ENCODE measurements at places on chromosomes 7 and 10. TPM values are rescaled to one million over a fixed set of nuclear protein-coding genes. Genes with fewer than 3 reads are reported as not detected.

GRCh38 chr7:130393841-130394411 lies 13.6 kb downstream of the CPA1 start:
- H3K36me3 ChIP-seq: peaks cover 21% of the 10 kb centered on the region
- H3K27ac ChIP-seq: peak overlapping the region; percentile 95
- H3K4me1 ChIP-seq: peaks cover 22% of the 10 kb centered on the region
- H3K4me3 ChIP-seq: peak overlapping the region; percentile 78

- no peak for DNase-seq
- H3K36me3 ChIP-seq: no peaks in the 10 kb centered on the region
- H3K4me3 ChIP-seq: peak overlapping the region; percentile 66
- no peak overlapping the region for H3K27ac ChIP-seq
Measured at GRCh38 chr10:117541909-117542705, 439 bp upstream of the EMX2 start.

DNA sequence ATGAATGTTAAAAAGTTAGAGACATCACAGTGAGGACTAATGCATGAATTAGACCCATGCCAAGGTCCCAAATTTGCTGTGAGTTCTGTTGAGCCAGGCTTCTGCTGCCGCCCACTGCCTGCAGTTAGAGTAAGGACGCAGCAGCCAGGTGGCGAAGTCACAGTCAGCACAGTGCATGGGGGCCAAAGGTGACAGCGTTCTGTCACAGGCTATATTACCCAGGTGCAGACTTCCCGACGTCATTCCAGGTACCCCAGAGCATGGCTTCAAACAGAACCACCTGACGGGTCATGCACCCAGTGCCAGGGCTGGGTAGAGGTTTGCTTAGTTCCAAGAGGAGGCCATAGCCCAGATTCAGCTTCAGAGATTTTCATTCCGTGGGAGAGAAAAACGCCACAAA lies 33.9 kb upstream of the HMX3 start:
- DNase-seq: no peak
- no peak overlapping the region for H3K27ac ChIP-seq
- H3K27me3 ChIP-seq: peaks cover 24% of the 10 kb centered on the region
- no peaks in the 10 kb centered on the region for H3K36me3 ChIP-seq

DNA sequence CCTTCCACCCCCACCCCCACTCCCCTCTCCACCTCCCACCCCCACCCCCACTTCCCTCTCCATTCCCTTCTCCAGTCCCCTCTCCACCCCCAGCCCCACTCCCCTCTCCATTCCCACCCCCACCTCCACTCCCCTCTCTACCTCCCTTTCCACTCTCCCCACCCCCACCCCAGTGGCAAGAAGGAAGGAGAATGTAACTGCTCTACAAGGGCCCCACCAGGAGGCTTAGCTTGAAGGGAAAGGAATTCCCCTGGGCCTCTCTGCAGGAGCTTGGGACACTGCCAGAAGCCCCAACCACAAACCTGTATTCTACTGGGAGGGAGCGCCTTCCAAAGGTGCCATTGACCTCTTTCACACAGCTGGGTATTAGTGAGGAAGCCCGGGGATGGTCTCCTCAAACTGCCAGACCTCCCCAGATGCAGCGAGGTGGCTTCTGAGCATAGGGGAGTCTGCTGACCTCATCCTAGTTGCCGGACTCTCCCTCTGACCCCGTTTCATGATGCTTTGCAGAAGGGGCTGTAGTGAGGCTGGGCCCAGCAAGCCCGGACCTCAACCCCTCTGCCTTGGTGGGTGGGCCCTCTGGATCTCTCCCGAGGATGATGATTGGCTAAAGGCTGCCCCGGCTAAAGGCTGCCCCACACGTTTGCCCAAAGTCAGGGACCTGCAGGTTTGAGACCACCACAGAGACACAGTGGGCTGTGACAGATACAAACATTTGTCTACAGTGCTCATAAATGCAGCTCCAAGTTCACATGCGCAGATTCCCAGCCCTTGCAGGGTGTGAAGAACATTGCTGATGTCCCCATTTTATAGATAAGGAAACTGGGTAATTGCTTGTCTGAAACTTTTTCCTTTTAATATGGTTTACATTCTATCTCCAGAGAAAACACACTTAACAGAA lies 2.9 kb downstream of the DEPP1 start:
- no peaks in the 10 kb centered on the region for H3K27me3 ChIP-seq
- no peak overlapping the region for H3K27ac ChIP-seq
- no peak overlapping the region for H3K4me3 ChIP-seq
- H3K4me1 ChIP-seq: no peaks in the 10 kb centered on the region

- H3K4me1 ChIP-seq: peaks cover 13% of the 10 kb centered on the region
- no peaks in the 10 kb centered on the region for H3K36me3 ChIP-seq
- DNase-seq: no peak
- no peak overlapping the region for H3K4me3 ChIP-seq
- H3K27ac ChIP-seq: no peak overlapping the region
Measured at GRCh38 chr7:131117439-131117838, 210.2 kb upstream of the MKLN1 start.

- no peaks in the 10 kb centered on the region for H3K4me1 ChIP-seq
- no peak for DNase-seq
- peaks cover 12% of the 10 kb centered on the region for H3K27me3 ChIP-seq
- H3K27ac ChIP-seq: no peak overlapping the region
- peaks cover 1% of the 10 kb centered on the region for H3K36me3 ChIP-seq
Measured at GRCh38 chr10:89351412-89351779, 23.6 kb downstream of the IFIT3 start.

GRCh38 chr10:86700851-86701617 lies 32.7 kb downstream of the LDB3 start:
- no peak overlapping the region for H3K27ac ChIP-seq
- H3K27me3 ChIP-seq: no peaks in the 10 kb centered on the region
- H3K4me1 ChIP-seq: no peaks in the 10 kb centered on the region
- H3K4me3 ChIP-seq: no peak overlapping the region
- no peak for DNase-seq

GRCh38 chr10:108388706-108389105 lies 1224.2 kb upstream of the SORCS1 start:
- no peak overlapping the region for H3K4me3 ChIP-seq
- no peaks in the 10 kb centered on the region for H3K4me1 ChIP-seq
- no peaks in the 10 kb centered on the region for H3K36me3 ChIP-seq
- no peak for DNase-seq

DNA sequence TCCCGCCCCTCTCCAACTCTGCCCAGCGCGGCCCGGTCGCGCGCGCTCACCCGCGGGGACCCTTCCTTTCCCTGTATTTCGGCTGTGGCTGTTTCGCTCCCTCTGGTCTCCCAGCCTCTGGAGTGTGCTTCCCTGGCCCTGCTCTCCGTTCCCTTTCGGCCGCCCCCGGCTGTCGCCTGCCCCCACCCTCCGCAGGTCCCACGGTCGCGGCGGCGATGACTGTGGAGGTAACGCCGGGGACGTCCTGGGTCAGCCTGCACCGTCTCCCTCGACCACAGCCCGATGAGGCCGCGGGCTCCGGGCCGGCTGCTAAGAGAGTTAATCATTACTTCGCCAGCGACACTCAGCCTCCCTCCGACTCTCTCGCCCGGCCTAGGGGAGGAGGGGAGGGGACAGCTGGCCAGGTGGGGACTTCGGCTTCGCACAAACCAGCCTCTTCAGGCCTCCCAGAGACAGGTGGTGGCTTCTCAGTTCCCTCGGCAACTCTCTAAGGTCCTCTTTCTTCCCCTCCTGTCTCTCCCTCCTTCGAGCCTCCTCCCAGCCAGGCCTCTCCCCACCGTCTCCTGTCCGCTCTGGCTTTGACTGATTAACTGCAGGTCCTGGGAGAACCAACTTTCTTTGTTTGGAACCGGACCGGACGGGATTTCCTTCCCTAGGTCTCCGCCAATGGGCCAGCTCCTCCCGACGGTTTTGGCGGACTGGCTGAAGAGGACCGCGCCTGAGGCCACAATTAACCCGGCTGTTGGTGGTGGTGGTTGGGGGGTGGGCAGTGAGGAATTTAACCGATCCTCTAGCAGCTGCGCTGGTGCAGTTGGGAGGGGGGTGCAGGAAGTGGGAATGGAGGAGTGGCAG lies 5.6 kb upstream of the PAX2 start:
- peaks cover 100% of the 10 kb centered on the region for H3K27me3 ChIP-seq
- DNase-seq: no peak
- H3K4me3 ChIP-seq: peak overlapping the region; percentile 30
- peaks cover 5% of the 10 kb centered on the region for H3K36me3 ChIP-seq
- no peak overlapping the region for H3K27ac ChIP-seq
- peaks cover 23% of the 10 kb centered on the region for H3K4me1 ChIP-seq

DNA sequence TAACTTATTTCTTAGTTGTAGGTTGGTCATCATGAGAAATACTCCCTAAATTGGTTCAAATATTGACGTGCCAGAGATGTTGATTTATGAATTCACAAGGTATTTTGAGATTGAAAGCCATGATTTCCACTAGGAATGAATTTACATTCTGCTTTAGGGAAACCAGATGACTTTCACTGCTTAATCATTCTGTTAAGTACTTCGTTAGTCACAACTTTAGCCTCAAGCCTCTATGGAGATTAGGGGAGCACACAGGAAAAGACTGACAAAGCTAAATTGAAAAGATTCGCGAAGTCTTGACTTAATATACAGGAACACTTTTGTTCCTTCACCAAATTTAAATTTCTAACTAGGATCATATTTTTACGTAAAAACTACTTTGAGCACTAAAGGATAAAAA lies 250.4 kb upstream of the CACNA2D1 start:
- H3K4me3 ChIP-seq: no peak overlapping the region
- no peak for DNase-seq
- H3K36me3 ChIP-seq: no peaks in the 10 kb centered on the region
- H3K27ac ChIP-seq: no peak overlapping the region
- no peaks in the 10 kb centered on the region for H3K4me1 ChIP-seq
- H3K27me3 ChIP-seq: no peaks in the 10 kb centered on the region

Gene FAM25G
- total RNA-seq: not detected

Gene UFSP1
- total RNA-seq: 6.5 TPM

Gene PRR15
- not detected for total RNA-seq

Measured in naive thymus-derived CD8-positive, alpha-beta T cell (primary cell).